Activated CD8-positive, alpha-beta memory T cell treated with anti-CD3 and anti-CD28 coated beads, Interleukin-2, amount 50 U/mL, for 48 hours (primary cell): ENCODE measurements at places on chromosomes 11 and 22.

- peak; percentile 25 for DNase-seq
Measured at GRCh38 chr22:47566491-47566890, 804.0 kb downstream of the TBC1D22A start.

GRCh38 chr11:6703247-6704063 is 20.3 kb upstream of the MRPL17 start:
- DNase-seq: no peak

GRCh38 chr11:128901653-128902514 is 10.7 kb downstream of the KCNJ5 start:
- DNase-seq: no peak

GRCh38 chr11:73335204-73335923 is 27.3 kb downstream of the ARHGEF17 start:
- peak; percentile 94 for DNase-seq

- peak; percentile 81 for DNase-seq
Measured at GRCh38 chr11:67303132-67303834, at the start of gene SSH3. Gene SSH3 (plus strand): TSS chr11:67303530. CDS start chr11:67303626, 96 bp downstream.

DNA sequence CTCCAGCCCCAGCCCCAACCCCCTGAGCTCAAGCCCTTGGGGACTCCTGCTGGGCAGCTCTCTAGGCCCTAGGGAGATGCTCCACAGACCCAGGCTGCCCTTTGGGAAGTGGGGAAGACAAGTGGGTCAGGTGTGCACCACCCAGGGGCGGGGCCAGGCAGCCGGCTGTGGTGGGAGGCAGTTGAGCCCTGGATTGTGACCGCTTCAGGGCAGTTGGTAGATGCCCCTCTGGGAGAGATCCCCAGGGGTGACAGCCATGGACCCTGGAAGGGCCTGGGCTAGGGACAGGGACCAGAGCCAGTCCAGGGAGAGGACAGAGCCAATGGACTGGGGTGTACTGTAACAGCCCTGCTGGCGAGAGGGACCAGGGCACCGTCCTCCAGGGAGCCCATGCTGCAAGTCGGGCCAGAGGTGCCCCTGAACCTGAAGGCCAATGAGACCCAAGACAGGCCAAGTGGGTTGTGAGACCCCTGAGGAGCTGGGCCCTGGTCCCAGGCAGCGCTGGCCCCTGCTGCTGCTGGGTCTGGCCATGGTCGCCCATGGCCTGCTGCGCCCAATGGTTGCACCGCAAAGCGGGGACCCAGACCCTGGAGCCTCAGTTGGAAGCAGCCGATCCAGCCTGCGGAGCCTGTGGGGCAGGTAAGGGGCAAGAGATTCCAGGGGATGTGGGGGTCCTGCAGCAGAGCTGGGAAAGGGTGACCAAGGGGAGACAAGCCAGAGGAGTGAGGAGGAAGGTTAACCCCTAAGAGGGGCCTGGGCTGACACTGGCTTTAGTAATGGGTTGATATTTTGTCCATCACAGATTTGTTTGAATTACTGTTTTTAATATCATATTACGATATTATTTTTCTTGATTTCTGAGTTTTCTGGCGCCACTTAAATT is at the start of gene IGLL5:
TSS of gene IGLL5 (plus strand) at position 196 of the 883 bp plus-strand sequence. CDS start at position 434, 238 bp downstream.
- DNase-seq: peak; percentile 46

- DNase-seq: peak; percentile 78
Measured at GRCh38 chr11:65417702-65418430, 4.7 kb upstream of the NEAT1 start.

GRCh38 chr11:110774138-110775014 is 62.1 kb upstream of the ARHGAP20 start:
- DNase-seq: no peak

DNA sequence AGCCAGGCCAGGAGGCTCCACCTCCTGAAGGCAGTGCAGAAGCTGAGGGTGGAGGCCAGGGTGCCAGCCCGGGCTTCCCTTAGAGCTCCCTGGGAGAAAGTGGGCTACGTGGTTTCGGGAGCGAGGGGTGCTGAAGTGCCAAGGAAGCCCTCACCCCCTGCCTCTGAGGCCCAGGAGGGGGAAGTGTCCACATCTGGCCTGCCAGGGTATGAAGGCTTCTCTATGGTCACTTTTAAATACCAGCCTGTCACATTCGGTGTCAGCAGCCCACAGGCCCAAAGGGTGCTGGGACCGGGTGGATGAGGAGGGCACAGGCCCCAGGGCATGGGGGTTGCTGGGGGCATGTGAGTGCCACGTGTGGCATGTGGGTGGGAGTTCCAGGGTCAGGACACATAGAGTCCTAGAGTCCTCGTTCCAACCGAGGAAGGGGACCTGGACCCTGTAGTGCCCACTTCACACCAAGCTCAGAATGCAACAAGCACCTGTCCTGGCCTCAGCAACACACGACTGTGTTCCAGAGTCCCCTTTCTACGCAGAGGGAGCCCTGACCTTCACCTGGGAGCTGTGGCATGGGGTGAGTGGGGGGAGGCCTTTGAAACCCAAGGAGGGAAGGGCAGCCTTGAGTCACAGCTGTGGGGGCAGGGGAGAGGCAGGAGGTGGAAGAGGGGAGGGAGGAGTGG is 1.7 kb downstream of the SHISA8 start:
- DNase-seq: no peak

DNA sequence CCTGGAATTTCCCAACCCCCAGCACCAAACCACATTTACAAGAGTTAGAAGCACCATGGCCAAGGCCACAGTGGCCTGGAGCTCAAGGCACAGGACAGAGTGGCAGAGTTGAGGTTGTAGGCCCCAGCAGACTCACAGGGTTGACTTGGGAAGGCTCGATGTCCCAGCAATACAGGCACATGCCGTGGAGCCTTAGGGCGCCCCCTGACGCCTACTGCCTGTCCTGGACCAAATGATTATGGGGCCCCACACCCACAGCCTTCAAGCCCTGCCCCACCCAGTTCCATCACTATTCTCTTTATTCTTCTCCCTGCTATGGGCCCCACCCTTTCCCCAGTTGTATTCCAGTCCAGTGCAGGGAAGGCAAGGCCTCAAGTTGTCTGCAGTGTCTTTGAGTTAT is at the start of gene CCDC179:
TSS of gene CCDC179 (minus strand) at position 234 of the 400 bp plus-strand sequence. CDS start at position 181, 53 bp downstream.
- DNase-seq: no peak

DNA sequence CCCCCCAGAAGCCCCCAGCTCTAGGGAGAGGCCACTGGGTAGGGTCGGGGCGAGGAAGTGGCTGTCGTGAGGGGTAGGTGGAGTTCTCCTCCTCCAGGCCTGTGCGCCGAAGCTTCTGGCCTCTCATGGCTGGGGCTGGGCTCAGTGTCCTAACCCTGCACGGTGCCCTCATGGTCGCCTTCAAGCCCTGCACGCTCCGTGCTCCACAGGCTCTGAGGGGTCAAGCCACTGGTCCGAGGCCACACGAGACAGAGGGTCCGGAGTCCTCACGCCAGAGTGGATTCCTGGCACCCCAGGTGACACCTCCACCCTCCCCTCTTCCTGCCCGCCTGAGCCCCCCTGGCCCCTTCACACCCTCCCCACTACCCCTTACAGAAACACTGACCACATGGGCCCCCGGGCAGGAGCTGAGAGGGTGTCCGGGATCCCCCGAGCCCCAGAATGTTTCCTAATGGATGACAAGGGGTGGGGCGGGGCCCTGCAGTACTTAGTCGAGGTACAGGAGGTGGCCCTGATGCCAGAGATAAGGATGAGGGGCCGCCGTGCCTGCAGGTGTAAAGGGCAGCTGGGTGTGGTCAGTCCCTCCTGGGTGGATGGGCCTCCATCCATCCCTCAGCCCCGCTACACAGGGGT is 997 bp upstream of the CDHR5 start:
- no peak for DNase-seq

DNA sequence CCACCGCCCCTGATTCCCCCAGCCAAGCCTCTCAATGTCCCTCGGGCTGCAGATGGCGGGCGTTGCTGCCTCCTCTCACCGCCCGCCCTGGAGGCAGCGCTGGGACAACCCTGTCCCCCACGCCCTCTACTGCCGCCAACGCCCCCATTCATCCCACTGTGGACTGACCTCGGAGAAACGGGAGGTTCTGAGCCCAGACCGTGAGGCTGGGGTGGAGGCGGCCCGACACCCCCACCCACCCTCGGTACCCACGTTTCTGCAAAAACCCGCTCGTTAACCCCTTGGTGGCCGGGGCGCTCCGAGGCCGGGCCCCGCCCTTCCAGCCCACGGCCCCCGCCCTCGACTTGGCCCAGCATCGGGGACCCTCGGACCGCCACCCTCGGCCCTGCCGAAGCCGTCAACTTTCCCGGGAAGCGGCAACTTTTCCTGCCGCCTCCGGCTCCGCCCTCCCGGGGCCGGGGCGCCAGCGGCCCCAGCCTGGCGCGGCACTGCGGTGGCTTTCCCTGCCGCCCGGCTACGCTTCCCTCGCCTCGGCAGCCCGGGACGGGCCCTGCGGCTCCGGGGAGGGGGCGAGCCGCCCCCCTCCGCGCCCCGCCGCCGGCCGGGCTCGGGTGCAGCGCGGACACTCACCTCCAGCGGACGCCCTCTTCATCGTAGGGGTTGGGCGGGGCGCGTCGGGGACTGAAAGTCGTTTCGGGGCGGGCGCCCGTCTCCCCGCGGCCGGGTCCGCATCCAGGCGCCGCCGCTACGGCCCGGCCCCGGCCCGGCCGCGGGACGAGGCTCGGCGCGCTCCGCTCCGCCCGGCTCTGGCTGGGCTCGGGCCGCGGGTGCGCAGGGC is 458 bp downstream of the RTN4R start:
- DNase-seq: no peak

GRCh38 chr11:35786188-35786587 is 123.6 kb downstream of the TRIM44 start:
- DNase-seq: no peak

DNA sequence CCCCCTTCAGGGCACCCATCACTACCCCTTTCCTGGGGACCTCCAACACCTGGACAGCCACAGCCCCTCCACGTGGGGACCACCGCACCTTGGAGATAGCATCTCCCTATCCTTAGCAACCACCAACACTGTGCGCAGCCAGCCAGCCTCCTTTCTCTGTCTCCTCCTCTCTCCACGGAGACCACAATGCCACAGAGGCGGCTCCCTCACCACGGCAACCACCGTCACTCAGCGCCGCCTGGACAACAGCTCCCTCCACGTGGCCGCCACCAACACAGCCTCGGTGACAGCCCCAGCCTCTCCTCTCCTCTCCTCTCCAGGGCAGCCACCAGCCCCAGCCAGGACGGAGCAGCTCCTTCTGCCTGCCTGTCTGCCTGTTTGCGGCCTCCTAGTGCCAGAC is 10.5 kb downstream of the ELFN2 start:
- DNase-seq: peak; percentile 62

- peak; percentile 66 for DNase-seq
Measured at GRCh38 chr11:66727282-66728037, 1.6 kb downstream of the SPTBN2 start.

- DNase-seq: peak; percentile 41
Measured at GRCh38 chr22:27840436-27840835, 38.9 kb upstream of the MN1 start.

DNA sequence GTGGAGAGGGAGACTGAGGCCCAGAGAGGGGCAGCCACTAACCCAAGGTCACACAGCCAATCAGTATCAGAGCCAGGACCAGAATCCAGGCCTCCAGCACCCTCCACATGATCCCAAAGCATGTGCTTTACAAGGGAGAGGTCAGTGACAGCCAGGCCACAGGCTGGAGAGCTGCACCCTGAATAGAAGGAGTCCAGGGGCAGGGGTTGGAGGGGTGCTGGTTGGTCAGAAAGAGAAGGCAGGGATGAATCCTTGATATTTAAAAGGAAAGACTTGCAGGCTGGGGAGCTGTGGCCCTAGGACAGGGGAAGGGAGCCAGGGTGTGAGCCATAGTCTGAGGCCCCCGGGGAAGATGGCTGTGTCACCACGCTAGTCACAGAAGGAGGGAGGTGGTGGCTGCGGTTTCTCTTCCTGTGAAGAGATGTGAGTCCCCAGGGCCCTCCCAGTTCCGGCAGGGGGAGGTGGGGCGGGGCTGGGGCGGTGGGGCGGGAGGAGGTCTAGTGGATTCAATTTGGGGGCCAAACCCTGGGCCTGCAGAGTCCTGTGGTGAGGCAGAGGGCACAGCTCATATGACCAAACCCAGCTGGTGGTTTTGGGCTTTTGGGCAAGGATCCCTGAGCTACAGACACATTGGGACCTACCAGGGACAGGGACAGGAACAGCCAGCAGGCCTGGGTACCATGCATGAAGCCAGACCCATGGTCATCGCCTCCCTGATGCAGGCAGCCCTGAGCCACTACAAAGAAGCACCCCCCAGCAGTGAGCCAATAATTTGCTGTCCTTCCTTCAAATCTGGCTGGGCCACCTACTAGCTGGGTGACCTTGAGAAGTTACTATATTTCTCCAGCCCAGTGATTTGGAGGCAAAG is 14.0 kb downstream of the RAC2 start:
- DNase-seq: peak; percentile 92

DNA sequence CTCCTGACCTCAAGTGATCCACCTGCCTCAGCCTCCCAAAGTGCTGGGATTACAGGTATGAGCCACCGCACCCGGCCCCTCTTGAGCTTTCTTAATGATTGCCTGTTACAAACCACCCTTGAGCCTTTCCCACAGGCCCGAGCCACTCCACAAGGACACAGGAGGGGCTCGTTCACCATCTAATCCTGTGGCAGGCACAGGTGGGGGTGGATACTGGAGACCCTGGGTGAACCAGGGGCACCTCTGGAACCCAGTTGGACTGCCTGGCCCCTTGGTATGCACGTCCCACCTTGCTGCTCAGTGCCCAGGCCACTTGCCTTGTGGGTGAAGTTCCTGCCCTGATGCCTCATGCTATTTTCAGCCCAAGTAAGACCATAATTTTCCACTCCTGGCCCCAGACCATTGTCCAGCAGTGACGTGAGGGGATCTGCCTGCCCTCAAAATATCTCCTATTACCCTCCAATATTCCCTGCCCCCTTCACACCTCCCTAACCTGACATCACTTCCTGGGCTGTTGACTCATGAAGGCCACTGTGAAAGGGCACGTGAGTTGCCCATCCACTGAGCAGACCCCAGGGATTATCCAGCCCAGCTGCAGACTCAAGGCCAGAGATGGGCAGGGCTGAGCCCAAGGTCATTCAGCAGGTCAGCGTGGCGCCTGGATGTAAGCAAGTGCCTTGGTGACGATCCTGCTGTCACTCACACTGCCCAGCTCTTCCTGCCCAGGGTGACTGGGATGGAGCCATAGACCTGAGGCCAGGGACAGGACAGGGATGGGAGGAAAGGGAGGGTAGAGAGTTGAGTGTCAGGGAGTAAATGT is 19.6 kb downstream of the P2RY2 start:
- no peak for DNase-seq

GRCh38 chr11:113593698-113594308 is 112.3 kb downstream of the TMPRSS5 start:
- peak; percentile 66 for DNase-seq

GRCh38 chr11:118434553-118435289 is 1.6 kb upstream of the KMT2A start:
- peak; percentile 70 for DNase-seq

DNA sequence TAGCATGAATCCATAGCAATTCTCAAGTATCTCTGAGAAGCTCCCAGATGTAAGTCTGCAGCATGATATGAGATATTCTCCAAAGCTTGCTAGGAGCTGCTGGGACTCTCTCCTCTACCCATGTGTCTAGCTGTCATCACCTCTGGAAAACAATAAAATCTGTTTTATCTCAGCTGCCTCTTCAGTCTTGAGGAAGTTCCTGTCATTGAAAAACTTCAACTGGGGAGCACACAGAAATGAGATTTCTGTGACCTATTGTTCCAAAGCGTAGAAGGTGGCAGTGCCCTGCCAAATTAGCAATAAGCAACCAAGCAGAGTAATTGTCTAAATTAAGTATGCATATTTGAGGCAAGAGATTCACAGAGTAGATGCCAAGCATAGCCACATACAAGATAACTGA is 1380.6 kb upstream of the RAG2 start:
- no peak for DNase-seq

- no peak for DNase-seq
Measured at GRCh38 chr22:42684462-42685195, 35.4 kb upstream of the CYB5R3 start.

GRCh38 chr11:103112364-103112763 is 3.1 kb downstream of the DYNC2H1 start:
- no peak for DNase-seq
